ENCODE measurements at places on chromosomes 4 and X.

GRCh38 chrX:10047631-10048030 is 80.5 kb downstream of the CLDN34 start:
- no peak for DNase-seq

DNA sequence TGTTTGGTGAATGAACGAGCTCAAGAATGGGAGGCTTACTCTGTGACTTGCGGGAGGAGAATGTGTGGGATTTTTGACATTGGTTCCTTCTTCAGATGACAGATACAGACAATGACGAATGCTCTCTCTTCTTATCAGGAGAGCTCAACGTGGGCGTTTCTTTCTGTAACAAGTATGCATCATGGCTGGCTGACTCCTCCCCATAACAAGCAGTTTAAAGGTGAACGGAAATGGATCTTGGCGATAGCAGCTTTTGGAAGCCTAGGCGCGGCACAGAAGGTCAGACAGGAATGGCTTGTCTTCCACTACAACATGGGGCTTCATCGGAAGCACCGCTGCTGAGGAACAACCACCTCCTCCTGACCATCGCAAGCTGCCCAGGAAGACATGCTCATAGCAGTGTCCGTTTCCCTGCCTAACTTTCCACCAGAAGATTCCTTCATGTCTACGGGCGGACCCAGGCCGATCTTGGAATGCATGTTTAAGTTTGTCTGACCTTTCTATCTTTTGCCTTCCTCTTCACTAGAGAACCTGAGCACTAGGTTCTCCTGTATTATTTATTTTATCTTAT is 18.3 kb upstream of the ACSL1 start:
- DNase-seq: no peak

GRCh38 chr4:167031534-167032156 is 202.6 kb downstream of the SPOCK3 start:
- no peak for DNase-seq

- no peak for DNase-seq
Measured at GRCh38 chrX:73213734-73214425, 771 bp downstream of the NAP1L2 start.

DNA sequence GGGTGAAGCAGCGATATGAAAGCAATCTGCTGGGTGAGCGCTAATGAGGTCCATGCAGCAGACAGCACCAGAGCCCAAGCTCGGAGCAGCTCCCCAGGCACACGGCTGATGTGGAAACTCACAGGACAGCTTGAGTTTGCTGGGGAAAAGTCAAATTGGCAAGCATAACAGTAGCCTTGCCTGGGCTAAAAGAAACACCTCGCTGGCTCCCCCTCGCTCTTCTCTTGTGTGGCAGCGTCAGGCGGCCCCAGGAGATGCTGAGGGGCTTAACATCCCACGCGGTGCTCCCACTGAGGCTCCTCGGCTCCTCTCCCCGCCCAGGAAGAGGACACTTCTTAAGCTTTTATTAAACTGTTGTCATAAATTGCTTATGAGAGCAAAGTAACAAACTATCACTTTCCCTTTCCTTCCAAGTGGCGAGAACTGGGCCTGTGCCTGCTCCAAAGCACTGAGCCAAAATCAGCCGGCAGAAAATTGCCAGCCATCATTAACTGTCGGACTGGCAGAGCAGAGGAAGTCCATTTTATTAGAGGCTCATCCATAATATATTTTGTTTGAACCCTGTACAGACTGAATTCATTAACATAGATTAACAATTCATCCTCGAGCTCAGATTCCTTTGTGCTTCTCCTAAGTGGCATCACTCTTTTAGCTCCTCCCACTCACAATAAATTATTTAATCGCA is 111.4 kb downstream of the TSPAN5 start:
- DNase-seq: no peak

DNA sequence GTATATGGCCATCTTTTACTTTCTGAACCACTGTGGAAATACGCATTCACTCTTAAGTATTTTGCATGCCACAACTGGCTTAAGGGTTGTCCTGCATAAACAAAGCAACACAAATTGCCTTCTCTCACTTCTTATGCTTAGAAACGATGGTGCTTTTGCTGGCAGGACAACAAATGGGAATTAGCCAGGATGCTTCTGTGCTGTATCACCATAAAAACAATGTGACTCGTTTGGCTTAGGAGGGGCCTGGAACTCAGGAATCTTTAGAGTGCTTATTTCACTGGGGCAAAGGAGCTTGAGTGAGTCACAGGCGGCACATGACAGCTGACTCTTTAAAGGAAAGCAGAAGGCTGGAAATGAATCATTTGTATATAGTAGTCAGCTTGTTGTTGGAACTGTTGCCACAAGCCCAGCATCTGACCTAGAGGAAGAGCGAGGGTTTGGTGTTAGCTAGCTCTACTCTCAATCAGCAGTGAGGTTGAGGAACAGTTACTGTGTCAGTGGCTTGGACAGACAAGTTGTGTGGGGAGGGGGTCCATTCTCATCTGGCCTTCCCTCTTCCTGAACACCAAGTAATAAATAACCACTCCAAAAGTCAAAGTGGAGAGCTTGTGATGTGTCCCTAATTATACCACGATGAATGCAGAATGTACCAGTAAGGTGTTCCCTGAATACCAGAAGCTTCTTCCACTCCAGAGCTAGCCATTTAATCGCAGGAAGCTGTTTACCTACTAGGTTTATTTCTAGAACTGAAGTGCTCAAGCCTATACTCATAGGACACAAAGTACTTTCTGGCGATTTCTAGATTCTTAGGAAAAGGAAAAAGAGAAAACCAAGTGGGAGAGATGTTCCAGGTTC is 293.1 kb downstream of the CAMK2D start:
- DNase-seq: no peak

GRCh38 chrX:15525664-15526416 is 25.2 kb downstream of the BMX start:
- DNase-seq: no peak

DNA sequence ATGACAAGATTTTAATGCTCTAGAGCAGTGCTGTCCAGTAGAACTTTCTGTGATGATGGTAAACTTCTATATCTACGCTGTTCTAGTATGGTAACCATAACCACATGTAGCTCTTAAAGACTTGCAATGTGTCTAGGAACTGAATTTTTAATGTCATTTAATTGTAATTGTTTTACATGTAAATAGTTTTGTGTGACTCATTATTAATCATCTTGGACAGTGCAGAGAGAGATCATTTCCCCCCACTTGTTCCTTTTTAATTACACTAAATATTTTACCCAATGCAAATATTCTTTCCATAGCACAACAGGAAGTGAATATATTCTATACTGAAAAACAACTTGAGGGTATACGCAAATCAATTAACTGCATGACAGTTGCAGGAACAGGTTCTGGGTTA is 5.8 kb downstream of the ATG4A start:
- DNase-seq: no peak

DNA sequence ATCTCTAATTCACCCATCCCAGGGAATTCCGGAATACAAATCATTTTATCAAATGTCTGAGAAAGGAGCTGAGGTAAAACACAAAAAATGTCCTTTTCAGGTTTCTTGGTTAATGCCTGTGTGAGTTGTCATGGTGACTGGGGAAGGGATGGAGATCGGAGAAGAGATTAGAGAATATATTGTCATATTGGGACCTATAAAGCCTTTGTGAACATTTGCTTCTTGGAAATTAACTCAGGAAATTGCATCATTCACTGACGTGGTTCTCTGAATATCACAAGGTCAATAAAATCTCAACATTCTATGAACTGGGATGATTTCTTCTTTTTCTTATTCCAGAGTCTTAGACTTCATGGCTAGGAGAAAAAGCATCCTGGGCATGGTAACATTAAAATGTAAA is 174.8 kb upstream of the GLRA2 start:
- DNase-seq: no peak

- DNase-seq: no peak
Measured at GRCh38 chr4:147103403-147103946, 157.8 kb upstream of the TTC29 start.

GRCh38 chrX:154441564-154441963 is 2.4 kb upstream of the FAM50A start:
- no peak for DNase-seq

- no peak for DNase-seq
Measured at GRCh38 chr4:153655928-153656327, 28.2 kb upstream of the TLR2 start.

GRCh38 chrX:129744861-129745321 is 6.1 kb downstream of the XPNPEP2 start:
- DNase-seq: no peak

DNA sequence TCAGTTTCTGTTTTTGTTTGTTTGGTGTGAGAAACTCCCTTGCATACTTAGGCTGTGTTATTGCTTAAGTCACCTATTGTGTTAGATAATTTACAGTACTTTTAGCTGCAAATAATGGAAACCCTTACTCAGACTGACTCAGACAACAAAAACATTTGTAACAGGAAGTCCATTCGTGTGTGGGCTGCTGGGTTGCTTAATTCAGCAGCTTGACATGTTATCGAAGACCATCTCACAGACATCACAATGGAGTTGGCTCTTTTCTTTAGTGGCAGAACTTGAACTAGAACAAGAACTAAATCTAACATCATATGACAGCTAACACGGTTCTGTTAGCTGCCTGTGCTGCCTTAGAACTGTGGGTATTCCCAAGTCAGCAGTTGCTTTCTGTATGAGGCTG is 9.9 kb upstream of the GABRE start:
- DNase-seq: no peak

DNA sequence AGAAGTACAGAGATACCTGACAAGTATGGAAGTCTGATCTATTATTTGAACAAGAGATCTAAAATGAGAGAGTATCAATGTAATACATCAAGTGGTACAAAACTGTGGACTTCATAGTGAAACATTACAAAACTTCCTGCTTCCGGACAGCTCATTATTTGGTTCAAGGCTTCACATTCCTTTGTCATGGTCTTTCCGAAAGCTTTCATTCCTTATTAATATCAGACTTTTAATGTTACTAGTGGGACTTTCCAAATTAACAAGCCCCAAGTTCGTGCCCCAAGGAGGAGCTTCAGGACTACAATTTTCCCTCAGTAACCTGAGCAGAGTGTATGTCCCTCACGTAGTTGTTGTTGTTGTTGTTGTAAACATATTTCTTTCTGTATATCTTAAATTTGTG is 1.2 kb downstream of the CHIC2 start:
- DNase-seq: no peak

DNA sequence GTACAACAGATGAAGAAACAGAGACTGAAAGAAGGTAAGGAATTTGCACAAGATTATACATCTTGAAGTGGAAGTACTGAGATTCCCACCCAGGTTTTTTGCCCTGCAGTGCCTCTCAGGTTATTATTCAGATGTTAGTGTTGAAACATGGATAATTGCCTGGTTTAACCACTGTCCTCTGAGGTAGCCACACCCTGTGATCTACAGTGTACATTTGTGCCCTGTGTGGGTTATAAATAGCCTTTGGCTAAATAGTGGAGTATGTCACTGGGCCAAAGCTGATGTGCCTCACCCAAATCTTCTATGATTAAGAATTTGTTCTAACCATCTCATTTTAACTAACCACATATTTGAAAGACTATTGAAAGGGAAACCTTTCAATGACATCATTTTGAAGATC is 5.4 kb upstream of the ASB5 start:
- DNase-seq: no peak

GRCh38 chr4:1713003-1713851 is 1.1 kb upstream of the SLBP start:
- no peak for DNase-seq

GRCh38 chr4:172750910-172751309 is 417.7 kb upstream of the GALNT7 start:
- no peak for DNase-seq

DNA sequence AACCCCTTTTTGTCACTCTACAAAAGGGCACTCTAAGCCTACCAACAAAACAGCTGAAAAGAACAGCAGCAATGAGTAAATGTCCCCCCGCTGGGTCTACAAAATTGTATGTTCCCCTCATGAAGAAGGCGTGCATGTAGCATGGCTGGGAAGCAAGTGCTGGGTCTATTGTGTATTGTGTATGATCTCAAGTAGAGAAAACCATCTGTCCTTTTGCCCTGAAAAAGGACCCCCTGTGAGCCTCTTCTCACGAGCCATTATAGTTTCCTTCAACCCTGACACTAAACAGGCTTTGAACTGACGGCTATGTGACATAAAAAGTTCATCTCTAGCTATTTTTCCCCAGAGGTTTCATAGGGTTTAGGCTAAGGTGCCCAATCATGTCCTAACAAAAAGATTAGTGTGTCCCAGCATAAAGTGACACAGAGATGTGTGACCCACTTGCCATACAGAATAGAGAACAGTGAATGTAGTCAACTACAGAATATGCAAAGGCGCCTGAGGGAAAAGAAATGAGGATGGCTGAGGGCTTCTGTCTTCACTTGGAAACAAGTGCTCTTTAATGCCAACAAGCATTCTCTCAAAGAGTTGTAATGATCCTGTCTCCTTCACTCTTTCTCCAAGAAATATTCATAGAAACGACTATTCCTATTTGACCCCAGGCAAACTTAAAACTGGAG is 27.3 kb downstream of the COL25A1 start:
- no peak for DNase-seq

DNA sequence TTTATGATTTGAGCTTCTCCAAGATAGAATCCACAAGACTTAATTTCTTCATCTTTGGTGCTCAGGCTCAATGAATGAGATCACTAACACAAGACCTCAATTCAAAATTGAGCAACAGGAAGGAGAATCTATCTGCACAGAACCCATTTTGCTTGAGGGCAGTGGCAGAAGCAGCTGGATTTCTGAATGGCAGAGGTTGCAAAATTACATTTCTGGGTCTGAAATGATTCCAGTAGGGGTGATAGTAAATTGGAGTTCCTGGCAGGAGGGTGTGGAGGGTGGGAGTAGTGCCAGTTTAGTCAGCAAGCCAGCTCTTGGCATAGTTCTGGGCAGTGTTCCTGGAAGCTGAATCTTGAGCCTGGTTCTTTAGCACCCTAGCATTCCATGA is 281.1 kb downstream of the SLC7A11 start:
- DNase-seq: no peak

DNA sequence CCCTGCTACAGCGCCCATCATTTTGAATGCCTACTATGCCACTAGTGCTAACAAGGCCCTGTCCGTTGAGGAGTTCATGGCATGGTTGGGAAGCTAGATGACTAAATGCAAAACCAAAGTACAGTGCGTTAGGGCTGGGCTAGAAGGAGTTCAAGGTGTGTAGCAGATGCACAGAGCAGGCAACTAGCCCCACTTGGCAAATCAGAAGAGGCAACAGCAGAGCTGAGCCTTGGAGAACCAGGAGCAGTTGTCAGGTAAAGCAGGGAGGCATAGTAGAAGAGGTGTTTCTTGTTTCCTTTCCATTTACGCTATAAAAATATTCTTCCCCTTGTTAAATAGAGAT is 146.6 kb upstream of the CPEB2 start:
- DNase-seq: no peak

DNA sequence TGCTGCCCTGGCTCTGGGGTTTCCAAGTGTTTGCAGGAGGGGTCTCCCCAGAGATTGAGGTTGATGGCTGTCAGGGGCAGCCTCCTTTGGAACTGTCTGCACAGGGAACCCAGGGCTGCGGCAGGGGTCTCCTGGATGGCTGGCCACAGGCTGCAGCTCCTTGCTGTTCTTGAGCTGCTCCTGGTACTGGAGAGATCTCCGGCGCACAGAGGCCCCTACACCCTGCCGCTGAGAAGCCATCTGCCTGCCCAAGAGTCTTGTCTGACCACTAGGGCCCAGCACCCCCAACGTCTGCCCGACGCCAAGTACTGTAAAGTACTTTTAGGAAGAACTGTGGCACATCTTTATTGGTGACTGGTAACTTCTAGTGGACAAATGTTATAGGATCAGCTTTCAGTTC is 13.5 kb downstream of the STIM2 start:
- no peak for DNase-seq

- DNase-seq: no peak
Measured at GRCh38 chr4:131974730-131975129, 1174.4 kb upstream of the PCDH10 start.

- DNase-seq: no peak
Measured at GRCh38 chr4:155339588-155339987, 37.2 kb downstream of the MAP9 start.

All from left forelimb (tissue), 1 donor.